ENCODE measurements at places on chromosomes 7 and 10.

- DNase-seq: no peak
- no peaks in the 10 kb centered on the region for H3K36me3 ChIP-seq
- no peaks in the 10 kb centered on the region for H3K27me3 ChIP-seq
- no peak overlapping the region for H3K4me3 ChIP-seq
Observed at GRCh38 chr10:20415684-20416083, 481.4 kb downstream of the NEBL start.

- H3K4me1 ChIP-seq: no peaks in the 10 kb centered on the region
- no peaks in the 10 kb centered on the region for H3K27me3 ChIP-seq
- no peak overlapping the region for H3K4me3 ChIP-seq
- no peak for DNase-seq
Observed at GRCh38 chr10:91708174-91708861, 75.4 kb upstream of the PPP1R3C start.

DNA sequence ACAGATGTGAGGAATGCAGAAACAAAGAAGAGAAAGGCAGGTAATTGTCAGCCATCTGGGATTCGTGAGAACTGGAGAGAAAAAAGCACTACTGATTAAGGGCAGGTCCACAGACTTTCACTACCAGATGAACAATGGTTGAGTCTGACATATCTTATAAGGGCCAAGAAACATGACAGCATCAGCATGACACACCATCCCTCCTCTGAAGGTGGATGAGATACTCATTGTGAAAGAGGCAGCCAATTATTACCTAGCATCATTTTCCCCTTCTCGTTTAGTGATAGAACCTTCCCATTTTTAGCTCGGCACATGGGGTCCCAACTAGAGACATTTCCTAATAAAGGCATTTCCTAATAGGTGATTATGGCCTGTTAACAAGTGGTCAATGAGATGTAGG lies 19.2 kb upstream of the MET start:
- no peak overlapping the region for H3K27ac ChIP-seq
- H3K36me3 ChIP-seq: no peaks in the 10 kb centered on the region
- no peak overlapping the region for H3K4me3 ChIP-seq
- no peak for DNase-seq

DNA sequence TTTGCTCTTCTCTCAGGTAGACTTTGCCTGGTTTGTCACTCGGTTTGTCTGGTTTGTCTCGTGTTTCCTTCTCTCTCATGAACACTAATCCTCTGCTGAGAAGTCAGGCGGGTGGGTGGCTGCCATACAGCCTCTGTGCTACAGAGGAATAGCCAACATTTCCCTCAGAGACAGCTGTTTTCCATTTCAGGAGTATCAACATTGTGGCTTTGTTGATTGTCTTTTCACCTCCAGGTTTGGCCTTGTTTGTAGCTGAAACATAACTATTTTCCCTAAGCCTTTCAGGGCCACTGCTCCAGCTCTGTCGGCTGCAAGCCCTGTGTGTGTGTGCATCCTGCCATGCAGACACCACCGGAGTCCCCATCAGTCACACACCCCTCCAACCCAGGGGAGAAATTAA lies 122.8 kb downstream of the BAMBI start:
- DNase-seq: no peak
- H3K4me1 ChIP-seq: peaks cover 42% of the 10 kb centered on the region
- H3K27me3 ChIP-seq: no peaks in the 10 kb centered on the region
- peak overlapping the region; percentile 88 for H3K27ac ChIP-seq
- H3K36me3 ChIP-seq: no peaks in the 10 kb centered on the region

DNA sequence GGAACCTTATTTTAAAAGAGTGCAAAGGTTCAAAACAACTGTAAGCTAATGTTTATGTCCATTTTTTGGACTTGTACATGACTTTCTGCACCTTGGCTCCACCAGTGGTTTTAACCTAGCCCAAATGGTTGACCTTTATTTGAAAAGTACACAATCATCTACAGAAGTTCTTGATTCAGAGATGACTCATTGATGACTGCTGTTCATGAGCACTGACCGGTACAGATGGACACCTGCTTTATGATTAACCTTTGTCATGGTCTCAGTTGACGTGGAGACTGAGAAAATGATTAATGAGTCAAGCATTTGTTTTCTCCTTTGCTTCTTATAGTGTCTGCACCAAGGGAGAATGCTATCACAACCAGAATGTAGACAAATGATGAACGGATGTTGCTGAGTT lies 55.7 kb upstream of the PTER start:
- H3K36me3 ChIP-seq: no peaks in the 10 kb centered on the region
- H3K27ac ChIP-seq: no peak overlapping the region
- peaks cover 11% of the 10 kb centered on the region for H3K27me3 ChIP-seq

GRCh38 chr10:35993591-35994515 lies 351.8 kb upstream of the FZD8 start:
- H3K4me3 ChIP-seq: no peak overlapping the region
- H3K36me3 ChIP-seq: peaks cover 3% of the 10 kb centered on the region
- no peaks in the 10 kb centered on the region for H3K27me3 ChIP-seq
- H3K27ac ChIP-seq: peak overlapping the region; percentile 48
- peaks cover 13% of the 10 kb centered on the region for H3K4me1 ChIP-seq

GRCh38 chr7:584122-584465 lies 64.4 kb upstream of the PDGFA start:
- peaks cover 13% of the 10 kb centered on the region for H3K4me1 ChIP-seq
- no peak overlapping the region for H3K27ac ChIP-seq
- no peaks in the 10 kb centered on the region for H3K27me3 ChIP-seq

DNA sequence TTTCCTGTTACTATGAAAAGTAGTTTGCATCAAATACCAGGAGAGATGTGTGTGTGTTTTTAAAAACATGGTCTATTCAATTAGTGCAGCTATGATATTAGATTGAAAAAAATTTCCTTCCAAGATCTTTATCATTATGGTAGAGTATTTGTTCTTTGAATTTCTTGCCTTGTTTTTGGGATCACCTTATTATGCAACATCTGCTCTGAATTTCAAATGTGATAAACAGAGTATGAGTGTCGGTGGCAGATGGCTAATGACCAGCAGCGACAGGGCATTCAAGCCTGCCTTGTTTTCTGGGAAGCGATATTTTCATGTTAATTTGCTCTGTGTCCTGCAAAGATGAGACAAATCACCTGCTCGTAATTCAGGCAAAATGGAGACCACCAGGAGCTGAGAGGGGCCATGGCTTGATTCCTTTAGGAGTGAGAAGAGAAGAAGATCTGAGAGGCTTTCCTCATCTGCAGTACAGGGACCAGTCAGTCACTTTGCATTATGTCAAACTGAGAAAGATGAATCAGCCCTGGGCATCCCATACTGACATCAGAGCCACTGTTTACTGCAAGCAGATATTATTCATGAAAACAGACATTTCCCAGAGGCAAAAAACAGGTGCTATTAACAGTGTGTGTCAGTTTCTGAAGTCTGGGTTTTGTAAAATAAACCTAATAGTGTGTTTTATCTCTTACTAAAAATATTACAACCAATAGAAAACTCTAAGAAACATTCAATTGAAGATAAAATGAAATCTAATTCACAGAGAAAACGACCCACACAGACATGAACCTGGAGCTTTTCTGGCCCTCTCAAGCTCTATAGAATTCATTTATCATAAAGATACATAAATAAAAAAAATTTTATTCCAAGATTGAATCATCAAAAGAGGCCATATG lies 67.6 kb downstream of the CDK6 start:
- peaks cover 13% of the 10 kb centered on the region for H3K36me3 ChIP-seq
- H3K27me3 ChIP-seq: no peaks in the 10 kb centered on the region
- no peak overlapping the region for H3K4me3 ChIP-seq

DNA sequence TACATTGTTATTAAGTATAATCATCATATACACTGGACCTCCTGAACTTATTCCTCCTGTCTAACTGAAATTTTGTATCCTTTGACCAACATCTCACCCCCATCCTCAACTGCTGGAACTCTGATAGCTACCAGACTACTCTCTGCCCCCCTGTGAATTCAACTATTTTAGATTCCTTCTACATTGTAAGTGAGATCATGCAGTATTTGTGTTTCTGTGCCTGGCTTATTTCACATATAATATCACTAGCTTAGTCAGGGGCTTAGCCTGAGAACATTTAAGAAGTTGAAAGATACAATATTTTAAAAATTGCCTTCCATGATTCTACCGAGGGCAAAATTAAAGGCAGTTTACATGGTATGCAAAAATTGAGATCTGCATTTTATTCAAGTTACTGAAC lies 26.9 kb downstream of the STAMBPL1 start:
- no peaks in the 10 kb centered on the region for H3K27me3 ChIP-seq
- H3K4me3 ChIP-seq: no peak overlapping the region
- no peak overlapping the region for H3K27ac ChIP-seq
- H3K36me3 ChIP-seq: peaks cover 3% of the 10 kb centered on the region
- no peaks in the 10 kb centered on the region for H3K4me1 ChIP-seq

GRCh38 chr7:116802746-116803152 lies 59.6 kb upstream of the CAPZA2 start:
- H3K27ac ChIP-seq: peak overlapping the region; percentile 90
- no peaks in the 10 kb centered on the region for H3K27me3 ChIP-seq
- H3K4me1 ChIP-seq: peaks cover 62% of the 10 kb centered on the region
- DNase-seq: no peak
- H3K36me3 ChIP-seq: no peaks in the 10 kb centered on the region

DNA sequence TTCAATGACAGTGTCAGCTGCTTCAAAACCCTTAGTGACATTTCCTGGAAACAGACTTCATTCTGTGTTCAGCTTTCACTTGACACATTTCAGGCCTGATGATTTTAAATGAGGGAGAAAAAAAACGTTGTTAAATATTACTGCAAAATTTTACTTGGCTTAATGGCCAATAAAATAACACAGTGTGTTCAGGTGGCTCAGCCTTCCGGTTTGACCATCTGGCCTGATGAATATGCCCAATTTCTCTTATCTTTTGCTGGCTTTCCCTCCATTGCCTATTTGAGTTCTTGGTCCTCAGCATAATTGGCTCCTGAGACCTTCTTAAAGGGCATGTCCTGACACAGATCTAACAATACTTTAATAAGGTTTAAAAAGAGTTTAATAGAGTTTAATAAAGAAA lies 462.4 kb downstream of the ADRA2A start:
- H3K4me1 ChIP-seq: no peaks in the 10 kb centered on the region
- DNase-seq: no peak
- no peak overlapping the region for H3K27ac ChIP-seq
- H3K4me3 ChIP-seq: no peak overlapping the region

All from mesothelial cell of epicardium (in vitro differentiated cells).